ENCODE measurements at places on chromosomes 7 and 10.
A peak's percentile ranks its signal among the peaks of the same experiment; 100 is the strongest.

DNA sequence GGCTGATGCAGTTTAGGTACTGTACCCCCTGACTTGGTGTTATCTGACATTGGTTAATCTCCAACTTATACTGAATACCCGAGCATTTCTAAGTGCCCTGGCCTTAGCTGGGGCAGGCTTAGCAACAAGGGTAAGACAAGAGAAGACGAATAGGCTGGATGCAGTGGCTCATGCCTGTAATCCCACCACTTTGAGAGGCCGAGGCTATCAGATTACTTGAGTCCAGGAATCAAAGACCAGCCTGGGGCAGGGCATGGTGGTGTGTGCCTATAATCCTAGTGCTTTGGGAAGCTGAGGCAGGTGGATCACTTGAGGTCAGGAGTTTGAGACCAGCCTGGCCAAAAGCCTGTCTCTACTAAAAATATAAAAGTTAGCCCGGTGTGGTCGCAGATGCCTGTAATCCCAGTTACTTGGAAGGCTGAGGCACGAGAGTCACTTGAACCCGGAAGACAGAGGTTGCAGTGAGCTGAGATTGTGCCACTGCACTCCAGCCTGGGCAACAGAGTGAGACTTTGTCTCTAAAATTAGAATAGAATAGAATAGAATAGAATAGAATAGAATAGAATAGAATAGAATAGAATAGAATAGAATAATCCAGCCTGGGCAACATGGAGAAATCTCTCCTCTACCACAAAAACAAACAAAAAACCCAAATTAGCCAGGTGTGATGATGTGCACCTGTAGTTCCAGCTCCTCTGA is 108.9 kb downstream of the BICC1 start:
- DNase-seq, result no peak

- DNase-seq, result no peak
These were observed 90.2 kb downstream of the PPP1R3A start for GRCh38 chr7:113828581-113828980.

GRCh38 chr7:6658618-6659345 is 21.7 kb downstream of the ZNF316 start:
- DNase-seq, result no peak

GRCh38 chr7:1934756-1935155 is 264.7 kb downstream of the ELFN1 start:
- no peak for DNase-seq

DNA sequence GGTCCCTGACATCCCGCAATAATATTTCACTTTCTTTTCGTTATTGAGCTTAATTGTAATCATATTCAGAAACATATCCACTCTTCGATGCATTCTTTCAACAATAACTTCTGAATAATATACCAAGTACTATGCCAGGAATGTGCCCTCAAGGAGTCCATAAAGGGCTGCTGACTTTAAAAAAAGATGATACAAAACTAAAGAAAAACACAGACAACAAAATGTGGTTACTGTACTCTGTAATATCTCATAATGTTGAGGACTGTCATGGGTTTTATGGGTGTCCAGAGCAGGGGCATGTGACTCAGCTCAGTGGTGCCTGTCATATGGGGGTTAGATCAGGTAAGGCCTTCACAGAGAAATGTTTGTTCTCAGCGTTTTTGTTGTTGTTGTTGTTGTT is 73.7 kb downstream of the ARL4A start:
- no peak for DNase-seq

DNA sequence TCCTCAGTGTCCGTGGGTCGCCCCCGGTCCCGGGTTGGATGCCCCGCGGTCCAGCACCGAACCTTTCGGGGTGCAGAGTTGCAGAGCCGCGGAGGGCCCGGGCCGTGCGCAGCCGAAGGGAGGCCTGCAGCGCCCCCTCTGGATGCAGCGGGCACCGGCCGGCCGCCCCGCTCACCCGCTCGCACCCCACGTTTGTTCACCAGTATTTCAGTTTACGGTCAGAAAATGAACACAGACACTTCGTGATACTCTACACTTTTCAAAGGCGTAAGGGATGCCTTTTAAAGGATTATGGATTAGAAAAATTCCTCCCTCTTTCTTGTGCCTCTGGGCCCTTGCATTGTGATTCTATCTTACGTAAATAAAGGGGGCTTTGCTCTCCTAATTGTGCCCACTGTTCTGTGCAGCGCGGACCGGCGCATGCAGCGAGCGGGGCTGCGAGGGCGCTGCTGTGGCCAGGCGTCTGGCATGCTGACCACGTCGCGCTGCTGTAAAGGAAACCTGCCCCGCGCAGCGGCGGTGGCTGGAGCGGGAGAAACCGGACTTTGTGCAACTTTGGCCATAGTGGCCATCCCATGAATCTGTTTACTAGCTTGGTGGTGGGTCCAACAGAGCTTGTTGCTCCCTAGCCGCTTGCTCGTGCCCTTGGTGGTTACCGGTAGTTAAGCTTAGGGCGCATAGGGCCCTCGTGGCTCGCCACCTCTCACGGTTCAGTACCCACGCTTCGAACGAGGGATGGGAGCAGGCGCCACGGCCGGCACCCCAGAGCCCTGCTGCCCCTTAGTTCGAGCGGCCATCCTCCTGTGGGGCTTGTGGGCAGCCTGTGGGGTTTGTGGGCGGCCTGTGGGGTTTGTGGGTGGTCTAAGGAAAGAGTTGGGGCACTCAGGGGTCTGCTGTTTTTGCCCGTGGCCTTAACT is 739 bp upstream of the MEST start:
- DNase-seq, result no peak

- no peak for DNase-seq
These were observed 102.2 kb downstream of the CELF2 start for GRCh38 chr10:11119843-11120242.

DNA sequence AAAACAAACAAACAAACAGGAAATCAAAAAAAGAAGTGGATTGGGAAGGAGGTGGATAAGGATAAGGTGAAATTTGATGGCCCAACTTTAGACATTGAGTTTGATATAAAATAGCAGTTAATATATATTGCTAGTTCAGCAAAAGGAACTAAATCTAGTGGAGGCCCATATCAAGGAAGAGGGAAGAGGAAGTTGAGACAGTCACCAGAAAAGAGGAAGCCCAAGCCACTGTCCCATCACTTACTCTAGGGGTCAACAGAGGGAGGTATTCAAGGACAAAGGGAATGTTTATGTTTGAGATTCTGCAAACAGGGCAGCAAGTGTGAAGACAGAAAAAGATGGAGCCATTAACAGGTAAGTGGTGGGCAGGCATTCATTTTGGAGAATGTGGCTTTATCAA is 3.7 kb downstream of the LAMTOR4 start:
- no peak for DNase-seq

- DNase-seq, result no peak
These were observed 121.7 kb downstream of the DOCK4 start for GRCh38 chr7:112084520-112084971.

- DNase-seq, result no peak
These were observed 103.9 kb downstream of the PLCE1 start for GRCh38 chr10:94097656-94098055.

GRCh38 chr7:26729150-26729775 is 135.1 kb downstream of the SKAP2 start:
- no peak for DNase-seq

DNA sequence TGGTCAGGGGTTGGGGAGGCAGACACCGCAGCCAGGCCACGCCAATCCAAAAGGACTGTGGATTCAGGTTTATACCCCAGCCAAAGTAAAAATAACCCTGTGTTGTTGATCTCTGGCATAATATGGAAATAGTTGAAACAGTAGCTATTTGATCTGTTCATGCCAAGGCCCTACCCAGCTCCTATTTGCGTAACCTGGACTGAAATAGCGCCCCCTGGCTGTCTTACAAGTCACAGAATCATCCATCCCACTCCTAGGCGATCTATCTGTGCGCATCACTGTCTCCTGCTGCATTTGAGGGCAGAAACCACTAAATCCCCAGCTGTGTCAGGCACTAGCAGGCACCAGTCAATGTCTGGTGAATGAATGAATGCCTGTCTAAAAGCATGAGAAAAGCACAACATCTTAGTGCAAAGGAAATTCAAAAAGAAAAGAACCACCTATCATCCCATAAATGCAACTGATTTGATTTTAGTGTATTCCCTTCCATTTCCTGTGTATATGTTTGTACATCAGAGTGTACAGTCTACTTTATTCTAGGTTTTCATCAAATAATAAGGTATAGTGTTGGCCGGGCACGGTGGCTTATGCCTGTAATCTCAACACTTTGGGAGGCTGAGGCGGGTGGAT is 160.0 kb downstream of the SLIT1 start:
- DNase-seq, result no peak

- DNase-seq, result no peak
These were observed 115.1 kb upstream of the AGK start for GRCh38 chr7:141436139-141436538.

DNA sequence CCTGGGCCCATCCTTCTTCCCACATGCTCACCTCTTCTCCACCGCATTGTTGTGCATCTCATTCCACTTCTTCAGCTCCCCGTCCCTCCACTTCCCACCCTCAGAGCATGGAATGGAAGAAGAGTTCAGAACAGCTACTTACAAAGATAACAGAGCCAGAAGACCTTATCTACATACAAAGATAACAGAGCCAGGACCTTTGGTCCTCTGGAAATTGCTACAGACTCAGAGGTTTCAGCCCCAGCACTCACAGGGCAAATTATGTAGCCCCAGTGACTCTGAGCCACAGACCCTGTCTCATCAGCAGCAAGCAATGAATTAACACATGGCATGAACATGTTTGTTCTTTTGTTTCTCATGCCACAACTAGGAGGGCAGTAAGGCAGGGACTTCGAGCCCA is 28.7 kb upstream of the SLC29A3 start:
- DNase-seq, result no peak

DNA sequence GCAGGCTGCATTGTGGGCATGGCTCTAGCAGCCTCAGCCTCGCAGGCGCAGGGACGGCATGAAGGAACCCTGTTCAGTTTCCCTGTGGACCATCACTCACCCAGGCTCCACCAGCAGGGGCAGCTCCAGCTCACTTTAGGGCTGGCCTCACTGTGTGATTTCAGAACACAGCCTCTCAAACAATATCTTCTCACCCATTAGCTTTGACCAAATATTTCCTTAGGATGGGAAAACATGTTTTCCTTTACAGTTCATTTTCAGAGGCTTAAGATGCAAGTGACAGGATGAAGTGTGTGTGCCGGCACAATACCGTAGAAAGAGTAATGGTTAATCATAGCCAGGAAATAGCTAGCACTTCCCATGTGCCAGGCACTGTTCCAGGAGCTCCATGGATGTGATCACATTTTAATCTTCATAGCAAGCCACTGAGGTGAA is 58.2 kb downstream of the LANCL2 start:
- DNase-seq, result no peak

GRCh38 chr7:44279731-44280505 is 45.5 kb downstream of the CAMK2B start:
- DNase-seq, result no peak

GRCh38 chr10:86650151-86650550 is 4.2 kb upstream of the OPN4 start:
- DNase-seq, result no peak

- no peak for DNase-seq
These were observed 37.1 kb downstream of the MAT1A start for GRCh38 chr10:80252296-80252887.

- no peak for DNase-seq
These were observed 31.4 kb downstream of the POR start for GRCh38 chr7:75946207-75946855.

DNA sequence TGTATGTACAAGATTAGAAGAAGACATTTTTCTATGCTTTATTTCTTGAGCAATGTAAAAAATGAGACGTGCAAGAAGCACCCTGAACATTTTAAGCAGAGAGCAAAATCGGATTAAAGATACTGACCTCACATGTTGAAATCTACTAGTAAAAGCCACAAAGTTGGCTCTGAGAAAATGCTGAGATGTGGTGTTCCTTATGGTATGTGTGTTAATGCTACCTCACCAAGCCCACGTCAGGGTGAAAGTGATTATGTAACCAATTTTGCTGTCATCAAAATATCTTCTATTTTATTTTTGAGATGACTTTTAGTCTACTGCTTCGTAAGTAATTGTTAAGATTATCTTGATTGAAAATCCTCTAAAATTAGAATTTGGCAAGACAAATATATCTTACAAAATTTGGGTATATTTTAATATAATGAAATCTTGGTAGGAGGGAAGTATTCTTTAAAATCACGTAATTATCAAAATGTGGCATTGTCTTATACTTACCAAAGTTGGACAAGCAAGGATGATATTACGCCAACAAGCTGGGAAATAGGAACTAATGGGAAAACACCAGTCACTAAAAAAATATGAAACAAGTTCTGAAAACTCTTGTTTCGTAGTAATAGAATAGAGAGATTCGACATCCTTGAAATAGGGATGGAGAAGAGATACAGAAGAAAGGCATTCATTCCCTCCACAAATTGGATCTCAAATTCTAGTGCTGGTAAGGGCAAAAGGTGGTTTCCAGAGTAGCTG is 5.8 kb downstream of the ADO start:
- DNase-seq, result no peak

GRCh38 chr10:24552346-24553016 is 171.2 kb downstream of the ARHGAP21 start:
- no peak for DNase-seq

DNA sequence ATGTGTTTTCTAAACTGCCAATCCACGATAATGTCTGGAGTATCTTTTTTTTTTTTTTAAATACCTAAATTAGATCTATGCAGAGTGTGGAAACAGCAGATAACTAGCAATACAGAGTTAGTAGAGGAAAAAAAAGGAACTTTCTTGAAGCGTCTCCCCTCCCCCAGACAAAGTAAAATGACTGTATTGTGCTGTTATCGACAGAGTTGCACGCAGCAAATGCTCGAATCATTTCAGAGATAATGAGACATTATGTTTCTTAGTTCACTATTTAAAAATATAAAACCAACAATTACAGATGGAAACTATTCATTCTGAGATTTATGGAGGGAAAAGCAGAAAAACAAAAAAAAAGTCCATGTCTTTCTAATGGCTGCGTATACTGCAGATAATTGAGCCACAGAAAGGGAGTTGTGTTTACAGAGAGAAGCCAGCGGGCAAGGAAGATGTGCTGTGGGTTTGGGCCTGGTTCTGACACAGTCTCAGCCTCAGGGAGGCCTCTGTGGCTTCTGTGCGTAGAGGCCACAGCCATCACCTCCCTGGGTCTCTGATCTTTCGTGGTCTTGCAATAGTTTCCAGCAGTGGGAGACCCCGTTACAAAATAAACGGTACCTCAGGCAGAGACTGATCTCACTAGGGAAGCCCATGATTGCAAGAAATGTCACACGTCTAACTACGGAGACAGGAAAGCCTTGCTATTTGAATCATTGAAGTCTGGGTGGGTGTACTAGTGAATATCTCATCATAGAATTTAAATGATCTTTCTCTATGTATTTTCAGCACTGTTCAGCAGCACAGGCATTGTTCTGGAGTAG is 19.1 kb upstream of the KLF6 start:
- peak; percentile 24 for DNase-seq

DNA sequence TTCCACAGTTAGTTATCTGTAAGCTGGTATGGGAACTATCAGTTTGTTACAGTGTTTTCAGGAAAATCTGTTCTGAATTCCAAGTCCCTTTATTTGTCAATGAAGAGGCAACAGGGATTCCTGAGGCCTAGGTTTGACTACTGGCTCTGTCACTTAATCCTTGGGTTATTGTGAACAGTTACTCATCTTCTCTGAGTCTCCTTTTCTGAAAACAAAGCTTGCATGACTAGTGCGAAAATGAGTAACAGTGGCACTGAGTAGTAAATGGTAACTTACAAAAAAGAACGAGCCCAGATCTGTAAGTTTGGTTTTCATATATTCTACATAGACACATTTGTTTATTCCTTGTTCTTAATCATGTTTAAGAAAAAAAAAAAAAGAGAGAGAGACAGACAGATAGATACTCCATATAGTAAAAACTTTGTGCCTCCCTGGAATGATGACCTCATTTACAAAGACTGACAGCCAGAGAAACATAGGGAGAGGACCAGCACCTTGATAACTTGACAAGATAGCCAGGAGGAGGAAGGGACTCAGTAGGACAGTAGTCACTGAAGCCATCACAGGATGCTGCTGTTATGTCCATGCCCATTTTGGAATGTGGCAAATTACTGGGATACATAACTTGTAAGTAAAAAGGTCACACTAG is 1.9 kb downstream of the MRPS33 start:
- no peak for DNase-seq

Measured in activated naive CD4-positive, alpha-beta T cell (primary cell).